ENCODE measurements at places on chromosomes 13 and 19. TPM values are rescaled to one million over a fixed set of nuclear protein-coding genes. Genes with fewer than 3 reads are reported as not detected.

The P2RY11 gene
- 18.0 TPM for total RNA-seq

DNA sequence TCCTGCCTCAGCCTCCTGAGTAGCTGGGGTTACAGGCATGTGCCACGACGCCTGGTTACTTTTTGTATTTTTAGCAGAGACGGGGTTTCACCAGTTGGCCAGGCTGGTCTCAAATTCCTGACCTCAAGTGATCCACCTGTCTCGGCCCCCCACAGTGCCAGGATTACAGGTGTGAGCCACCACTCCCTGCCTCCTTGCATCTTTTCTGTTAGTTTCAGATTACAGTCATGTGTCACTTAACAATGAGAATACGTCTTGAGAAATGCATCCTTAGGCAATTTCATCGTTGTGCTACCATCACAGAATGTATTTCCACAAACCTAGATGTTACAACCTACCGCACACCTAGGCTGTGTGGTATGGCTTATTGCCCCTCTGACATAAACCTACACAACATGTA, 180.4 kb downstream of the TM9SF2 start:
- no peak for DNase-seq

The BBC3 gene
- total RNA-seq, result 21.6 TPM

The AMER2 gene
- total RNA-seq, result 0.57 TPM

The PLPPR3 gene
- 71.7 TPM for total RNA-seq
